ENCODE measurements at places on chromosomes 6 and 20.

DNA sequence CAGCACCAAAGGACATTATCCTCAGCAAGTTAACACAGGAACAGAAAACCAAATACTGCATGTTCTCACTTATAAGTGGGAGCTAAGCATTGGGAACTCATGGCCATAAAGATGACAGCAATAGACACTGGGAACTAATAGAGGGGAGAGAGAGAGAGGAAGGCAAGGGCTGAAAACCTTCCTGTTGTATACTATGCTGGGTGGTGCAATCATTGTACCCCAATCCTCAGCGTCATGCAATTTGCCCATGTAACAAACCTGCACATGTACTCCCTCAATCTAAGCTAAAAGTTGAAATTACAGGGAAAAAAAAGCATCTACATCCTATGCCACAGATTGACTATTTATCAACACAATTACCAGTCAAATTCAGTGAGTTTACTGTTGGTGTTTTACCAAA, 20.0 kb upstream of the VNN1 start:
- DNase-seq = peak; percentile 46

GRCh38 chr6:138161088-138161337, 726 bp upstream of the ARFGEF3 start:
- no peak for DNase-seq

DNA sequence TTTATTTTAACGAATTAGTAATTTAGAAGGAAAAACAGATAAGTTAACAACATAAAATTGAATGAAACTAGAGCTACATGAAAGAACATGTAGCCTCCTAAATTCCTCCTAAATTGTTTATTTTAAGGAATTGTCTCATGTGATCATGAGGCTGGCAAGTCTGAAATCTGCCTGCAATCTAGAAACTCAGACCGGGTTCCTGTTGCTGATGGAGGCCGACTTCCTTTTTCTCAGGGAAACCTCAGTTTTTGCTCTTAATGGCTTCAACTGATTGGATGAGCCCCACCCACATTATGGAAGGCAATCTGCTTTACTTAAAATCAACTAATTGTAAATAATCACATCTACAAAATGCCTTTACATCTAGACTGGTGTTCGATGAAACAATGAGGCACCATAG, 267.6 kb upstream of the PRND start:
- DNase-seq = no peak

DNA sequence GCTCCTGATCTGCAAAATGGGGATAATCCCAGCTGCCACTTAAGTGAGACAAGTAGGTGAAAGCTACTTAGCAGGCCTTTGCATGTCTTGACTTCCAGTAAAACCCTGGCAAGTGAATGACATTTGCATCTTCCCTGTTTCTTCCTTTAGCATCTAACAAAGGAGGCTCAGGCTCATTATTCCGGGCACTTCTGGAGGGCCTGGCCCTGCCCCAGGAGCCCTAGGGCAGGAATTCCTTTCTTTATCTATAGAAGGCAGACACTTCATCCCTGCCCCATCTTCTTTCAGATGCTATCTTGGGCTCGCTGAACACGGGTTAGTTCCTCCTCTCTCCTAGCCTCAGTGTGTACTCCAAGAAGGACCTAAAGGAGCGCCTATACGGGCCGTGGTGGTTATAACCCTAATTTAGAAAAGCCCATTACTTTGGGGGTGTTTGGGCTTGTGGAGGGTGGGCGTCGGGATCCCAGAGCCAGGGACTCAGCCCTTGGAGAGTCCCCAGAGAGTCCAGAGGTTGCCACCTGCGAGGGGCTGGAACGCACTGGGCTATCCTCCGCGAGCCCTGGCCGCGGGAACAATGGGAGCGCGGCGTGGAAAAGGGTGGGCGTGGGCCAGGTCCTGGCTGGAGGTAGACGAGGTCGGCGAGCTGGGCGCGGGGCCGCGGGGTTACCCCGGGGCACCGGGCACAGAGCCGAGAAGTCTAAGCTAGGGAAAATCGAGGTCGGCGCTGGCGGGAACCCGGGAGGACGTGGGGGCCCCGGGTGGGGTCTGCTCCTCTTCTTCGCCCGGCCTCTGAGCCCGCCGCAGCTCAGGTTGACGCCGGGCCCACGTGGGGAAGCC, 62.8 kb upstream of the EPB41L1 start:
- no peak for DNase-seq

DNA sequence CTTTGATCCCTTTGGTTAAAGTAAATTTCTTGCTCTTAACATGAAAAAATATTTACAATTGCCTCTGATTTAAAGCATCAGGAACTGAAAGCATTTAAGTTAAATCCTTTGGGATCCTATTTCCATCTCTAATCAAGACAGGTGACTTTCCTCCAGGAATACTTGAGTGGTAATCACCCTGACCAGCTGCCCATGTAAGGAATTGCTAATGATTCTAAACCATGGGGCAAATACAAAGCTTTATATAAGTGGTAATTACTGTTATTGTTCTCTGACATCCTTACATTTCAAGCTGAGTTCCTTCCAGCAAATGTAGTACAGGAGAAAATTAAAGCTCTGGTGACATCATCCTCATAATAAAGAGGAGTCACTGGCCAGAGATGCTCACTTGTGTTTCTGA, 100.6 kb downstream of the CRYBG1 start:
- no peak for DNase-seq

DNA sequence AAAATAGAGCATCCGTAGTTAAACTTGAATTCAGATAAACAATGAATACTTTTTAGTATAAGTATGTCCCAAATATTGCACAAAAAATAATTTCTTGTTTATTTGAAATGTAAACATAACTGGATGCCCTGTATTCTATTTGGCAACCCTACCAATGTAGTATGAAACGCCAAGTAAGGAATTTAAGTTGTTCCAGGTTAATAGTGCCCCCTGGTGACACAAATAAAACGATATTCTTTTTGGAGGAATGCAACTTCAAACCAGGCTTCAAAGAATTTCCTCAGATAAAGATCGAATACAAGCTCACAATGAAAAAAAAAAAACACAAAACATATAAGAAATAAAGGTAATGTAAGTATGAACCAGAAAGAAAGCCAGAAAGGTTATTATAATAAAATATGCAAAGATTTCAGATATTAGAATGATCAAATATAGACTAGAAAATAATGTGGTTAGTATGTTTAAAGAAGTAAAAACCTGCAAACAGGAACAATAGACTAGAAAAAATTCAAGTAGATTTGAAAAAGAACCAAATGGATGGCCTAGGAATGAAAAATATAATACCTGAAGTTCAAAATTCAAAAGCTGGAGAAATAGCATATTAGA, 18.4 kb upstream of the AKAP7 start:
- peak; percentile 57 for DNase-seq

DNA sequence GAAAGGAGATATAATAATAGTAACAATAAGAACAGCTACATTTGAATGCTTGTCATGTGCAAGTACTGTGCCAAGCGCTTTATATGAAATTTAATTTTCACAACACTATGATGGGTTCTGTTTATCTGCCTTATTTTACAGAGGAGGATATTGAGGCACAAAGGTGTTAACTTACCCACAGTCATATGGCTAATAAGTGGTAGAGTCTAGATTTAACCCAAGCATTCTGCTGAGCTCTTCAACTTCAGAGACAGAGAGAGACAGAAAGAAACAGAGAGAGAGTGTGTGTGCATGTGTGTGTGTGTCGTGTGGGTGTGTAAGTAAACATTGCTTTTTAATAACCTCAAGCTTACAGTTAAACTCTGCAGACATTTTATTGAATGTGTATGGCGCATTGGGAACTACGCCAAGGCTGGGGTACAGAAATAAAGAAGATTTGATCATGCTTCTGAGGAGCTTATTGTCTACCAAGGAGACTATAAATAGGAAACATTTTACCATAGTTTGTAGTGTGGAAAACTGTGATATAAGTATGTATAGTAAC, 12.9 kb downstream of the TBPL1 start:
- no peak for DNase-seq

DNA sequence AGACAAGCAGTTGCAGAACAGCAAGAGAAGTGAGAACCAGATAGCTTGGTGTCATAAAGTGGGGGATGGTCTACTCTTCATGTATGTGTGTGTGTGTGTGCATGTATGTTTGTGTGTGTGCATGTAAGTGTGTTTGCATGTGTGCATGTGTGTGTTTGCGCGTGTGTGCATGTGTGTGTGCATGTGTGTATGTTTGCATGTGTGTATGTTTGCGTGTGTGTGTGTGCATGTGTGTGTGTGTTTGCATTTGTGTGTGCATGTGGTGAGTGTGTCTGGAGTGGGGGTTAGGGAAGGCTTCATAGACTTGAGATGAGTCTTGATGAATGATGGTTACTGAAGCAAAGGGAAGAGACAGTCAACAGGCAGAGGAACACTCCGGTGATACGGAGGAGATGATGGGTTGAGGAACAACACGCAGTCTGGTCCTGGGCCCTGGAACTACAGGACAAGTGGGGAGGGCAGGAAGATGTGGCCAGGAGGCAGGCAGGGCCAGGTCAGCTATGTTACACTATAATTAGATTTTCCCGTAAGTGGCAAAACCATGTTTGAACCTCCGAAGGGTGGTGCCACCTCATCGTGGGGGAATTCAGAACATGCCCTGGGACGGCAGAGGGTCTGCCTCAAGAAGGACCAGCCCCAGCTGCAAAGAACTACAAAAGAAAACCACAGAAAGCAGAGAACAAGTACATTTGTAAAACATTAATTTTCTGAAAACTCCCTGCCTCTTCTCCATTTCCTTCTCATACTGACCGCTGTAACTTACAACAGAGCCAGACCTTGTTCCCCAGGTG, 38.7 kb upstream of the PDE10A start:
- no peak for DNase-seq

DNA sequence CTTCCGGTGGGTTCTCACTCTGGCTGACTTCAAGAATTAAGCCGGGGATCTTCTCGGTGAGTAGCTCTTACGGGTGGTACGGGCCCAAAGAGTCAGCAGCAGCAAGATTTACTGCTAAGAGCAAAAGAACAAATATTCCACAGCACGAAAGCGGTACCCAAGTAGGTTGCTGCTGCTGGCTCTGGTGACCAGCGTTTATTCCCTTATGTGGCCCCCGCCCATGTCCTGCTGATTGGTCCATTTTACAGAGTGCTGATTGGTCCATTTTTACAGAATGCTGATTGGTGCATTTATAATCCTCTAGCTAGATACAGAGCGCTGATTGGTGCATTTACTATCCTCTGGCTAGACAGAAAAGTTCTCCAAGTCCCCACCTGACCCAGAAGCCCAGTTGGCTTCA, 44.3 kb downstream of the FAM50B start:
- DNase-seq = no peak

GRCh38 chr20:420721-421574, 12.8 kb downstream of the RBCK1 start:
- no peak for DNase-seq

GRCh38 chr6:166763606-166764472, 136.8 kb upstream of the RPS6KA2 start:
- DNase-seq = no peak
